ENCODE measurements at places on chromosomes 7 and 10. TPM values are rescaled to one million over a fixed set of nuclear protein-coding genes. Genes with fewer than 3 reads are reported as not detected.

The LIPJ gene
- not detected for total RNA-seq

The OR6B1 gene
- total RNA-seq, result not detected

The NOD1 gene
- total RNA-seq, result 7.0 TPM

The WDFY4 gene
- 1.5 TPM for total RNA-seq

The CYP26A1 gene
- not detected for total RNA-seq

The WNT2 gene
- total RNA-seq, result 0.14 TPM

The ABCA13 gene
- not detected for total RNA-seq

GRCh38 chr10:71837098-71837827, 13.8 kb downstream of the PSAP start:
- no peak for DNase-seq

DNA sequence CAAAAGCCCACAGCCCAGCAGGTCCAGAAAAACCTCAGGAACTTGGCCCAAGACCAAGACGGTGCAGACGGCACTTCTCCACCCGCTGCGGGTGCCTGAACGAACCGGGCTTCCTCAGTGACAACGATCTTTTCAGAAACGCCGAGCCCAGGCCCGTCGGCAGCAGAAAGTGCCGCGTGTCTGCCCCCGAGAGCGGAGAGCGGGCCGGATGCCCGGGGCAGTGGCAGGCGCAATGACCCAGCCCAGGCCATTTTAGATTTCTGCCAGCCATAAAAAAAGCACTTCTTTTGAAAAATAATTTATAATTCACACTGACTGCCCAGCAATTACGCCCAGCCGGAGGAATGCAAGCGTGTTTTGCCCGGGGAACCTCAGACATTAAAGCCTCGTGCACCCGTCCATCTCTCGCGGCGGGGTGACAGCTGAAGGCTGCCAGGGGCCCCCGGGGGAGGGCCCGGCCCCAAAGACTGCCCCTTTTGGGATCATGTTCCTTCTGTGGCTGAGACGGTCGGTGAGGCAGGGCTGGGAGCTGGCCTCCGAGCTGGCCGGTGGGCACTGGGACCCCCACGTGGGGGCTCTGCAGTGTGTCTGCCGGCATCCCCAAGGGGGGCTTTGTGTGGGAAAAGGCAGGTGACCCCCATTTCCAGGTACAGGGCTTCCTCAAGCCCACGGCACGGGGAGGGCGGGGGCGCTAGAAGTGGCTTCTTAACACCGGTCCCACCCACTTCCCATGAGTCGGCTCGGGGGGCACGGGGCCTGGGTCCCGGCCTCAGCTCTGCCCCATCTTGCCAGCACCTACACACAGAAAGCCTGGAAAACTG, 71.3 kb upstream of the PDGFA start:
- DNase-seq, result no peak

DNA sequence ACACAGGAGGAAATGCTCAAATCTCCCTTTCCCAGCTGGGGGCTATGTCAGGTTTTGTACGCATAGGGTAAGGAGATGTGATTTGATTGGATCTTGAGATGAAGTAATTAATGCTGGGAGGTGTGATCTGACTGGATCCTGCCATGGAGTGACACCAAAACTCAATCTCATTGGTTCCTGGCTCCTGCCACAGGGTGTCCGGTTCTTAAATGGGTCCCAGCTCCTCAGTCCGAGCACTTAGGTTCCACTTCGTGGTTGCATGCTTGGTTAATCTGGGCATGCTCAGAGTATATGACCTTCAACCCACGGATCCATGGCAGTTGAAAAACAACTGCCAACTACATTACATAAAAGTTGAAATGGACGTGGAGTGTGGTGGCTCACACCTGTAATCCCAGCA, 3.1 kb upstream of the ZNF12 start:
- DNase-seq, result no peak

- no peak for DNase-seq
These were observed 59.2 kb downstream of the WIPF3 start for GRCh38 chr7:29865526-29865925.

GRCh38 chr10:57094965-57095364, 733.9 kb upstream of the ZWINT start:
- DNase-seq, result no peak

DNA sequence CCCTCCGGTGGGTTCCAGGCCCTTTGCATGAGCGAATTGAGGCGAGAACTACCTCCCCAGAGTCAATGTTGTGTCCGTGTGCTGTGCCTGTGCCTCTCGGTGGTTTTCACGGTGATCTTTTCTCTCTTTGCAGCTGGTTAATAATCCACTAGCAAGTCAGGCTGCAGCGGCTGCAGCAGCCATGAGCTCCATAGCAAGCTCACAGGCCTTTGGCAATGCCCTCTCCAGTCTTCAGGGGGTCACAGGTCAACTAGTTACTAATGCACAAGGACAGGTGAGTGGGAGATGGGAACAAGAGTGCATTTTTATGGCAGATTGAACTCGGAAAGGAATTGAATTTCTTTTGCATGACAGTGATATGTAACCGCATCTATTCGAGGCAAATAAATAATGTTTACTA, 159.7 kb upstream of the YAE1 start:
- no peak for DNase-seq

DNA sequence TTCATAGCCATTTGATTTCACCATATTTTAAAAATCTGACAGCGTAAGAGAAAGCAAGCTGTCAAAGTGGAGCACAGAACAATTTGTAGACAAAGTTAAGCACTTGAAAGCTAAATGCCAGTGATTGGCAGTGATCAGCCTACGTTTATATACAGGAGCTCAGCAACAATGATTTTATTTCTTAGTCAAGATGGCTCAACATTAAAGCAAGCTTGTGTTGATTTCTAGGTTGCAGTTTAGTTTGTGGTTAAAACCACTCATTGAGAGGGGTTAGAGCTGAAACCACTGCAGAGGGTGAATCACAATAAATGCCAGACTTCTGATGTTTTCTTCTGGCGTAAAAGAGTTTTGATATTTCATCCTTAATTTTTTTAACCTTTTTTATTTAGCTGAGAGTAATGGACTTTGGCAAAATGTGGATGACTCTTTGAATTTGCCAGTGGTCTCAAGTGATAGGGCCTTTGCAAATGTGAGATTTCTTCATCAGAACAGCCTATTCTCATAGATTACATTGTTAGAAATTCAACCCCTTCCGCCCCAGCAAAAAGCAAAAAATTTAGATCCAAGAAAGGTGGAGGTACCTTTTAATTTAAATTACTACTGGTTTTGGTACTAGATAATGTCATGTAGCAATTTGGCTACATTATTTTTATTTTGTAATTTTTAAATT, 73.8 kb downstream of the SHOC2 start:
- DNase-seq, result no peak

DNA sequence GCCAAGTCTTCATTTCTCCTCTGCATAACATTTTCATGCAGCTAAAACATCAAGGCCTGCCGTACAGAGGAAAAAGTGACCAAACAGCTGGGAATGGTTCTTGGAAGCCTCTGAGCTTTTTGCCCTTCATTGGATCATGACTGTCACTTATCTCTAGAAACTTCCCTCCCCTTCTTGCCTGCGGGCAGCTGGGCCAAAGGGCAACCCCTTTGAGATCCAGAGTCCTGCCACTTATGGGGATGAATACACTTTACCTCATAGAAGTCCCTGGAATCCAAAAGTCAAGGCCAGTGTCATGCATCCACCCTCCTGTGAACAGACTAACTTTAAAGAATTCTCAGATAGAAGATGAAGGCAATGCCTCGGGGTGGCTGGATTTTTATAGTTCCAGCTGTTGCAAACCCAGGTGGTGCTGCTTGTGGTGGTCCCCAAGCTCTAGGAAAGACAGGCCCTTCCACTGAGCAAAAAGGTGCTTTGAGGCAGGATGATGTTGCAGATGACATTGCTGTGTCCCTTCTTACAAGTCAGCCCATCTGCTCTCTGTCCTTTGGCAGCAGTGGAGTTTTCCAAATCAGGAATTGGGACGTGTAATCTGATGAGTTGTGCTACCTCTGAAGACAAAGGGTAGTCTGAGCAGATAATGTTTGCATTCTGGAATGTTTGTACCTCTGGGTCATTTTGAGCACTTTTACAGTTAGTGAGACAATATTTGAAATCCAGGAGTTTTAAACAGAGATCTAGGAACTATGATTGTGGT, 64.2 kb downstream of the LRMDA start:
- no peak for DNase-seq

- no peak for DNase-seq
These were observed 168.6 kb downstream of the REEP3 start for GRCh38 chr10:63689768-63690167.

- no peak for DNase-seq
These were observed 3.5 kb upstream of the FRAT2 start for GRCh38 chr10:97338041-97338440.

GRCh38 chr10:123303581-123304337, 149.6 kb downstream of the BUB3 start:
- DNase-seq, result no peak

DNA sequence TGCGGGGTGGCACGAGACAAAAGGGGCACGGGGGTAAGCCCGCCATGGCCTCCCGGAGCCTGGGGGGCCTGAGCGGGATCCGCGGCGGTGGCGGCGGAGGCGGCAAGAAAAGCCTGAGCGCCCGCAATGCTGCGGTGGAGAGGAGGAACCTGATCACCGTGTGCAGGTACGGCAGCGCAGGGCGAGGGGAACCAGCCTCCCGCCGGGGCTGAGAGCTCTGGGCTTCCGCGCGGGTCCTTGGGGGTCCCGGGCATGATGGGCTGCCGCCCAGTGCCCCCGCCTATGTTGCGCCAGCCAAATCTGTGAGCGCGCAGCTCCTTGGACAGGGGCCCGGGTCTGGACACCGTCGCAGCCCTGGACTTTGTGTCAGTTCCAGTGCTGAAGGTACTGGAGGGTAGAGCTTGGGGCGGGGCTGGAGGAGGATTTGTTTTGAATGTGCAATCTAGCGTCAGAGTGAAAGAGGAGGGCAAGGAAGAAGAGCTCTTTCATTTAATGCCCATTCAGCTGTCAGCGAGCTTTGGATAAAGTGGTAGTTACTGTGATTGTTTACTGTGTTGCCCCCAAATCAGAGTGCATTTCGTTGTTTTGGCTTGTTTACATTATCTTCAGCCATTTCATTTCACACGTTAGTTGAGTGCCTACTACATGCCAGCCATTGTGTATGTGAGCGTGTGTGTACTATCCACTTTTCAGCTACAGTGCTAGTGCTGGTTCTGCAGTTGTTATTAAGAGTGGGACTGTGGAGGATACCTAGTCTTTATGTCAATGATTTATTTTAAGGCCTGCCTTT, 777 bp downstream of the RUNDC3B start:
- DNase-seq, result no peak
